ENCODE measurements at places on chromosomes 4 and X.

GRCh38 chr4:175306436-175306835 is 388.3 kb downstream of the ADAM29 start:
- DNase-seq: no peak

GRCh38 chr4:25580633-25581467 is 74.8 kb upstream of the SLC34A2 start:
- DNase-seq: no peak

DNA sequence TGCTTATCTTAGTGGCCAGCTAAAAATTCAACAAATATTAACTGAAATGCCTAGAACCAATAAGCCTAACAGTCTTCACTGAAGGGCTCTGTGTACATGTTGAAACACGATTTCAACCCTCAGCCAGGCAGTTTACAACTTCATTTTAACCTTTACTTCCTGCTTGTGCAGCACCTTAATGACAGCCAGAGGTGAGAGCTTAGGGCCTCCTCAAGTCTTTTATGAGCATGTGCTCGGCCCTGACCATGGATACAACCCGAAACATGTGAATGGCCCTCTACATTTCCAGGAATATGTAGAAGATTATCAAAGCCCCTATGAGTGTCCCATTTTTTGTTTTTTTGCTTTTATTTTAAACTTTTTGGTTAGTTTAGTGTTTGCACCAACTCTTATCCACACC is 88.3 kb downstream of the MSN start:
- DNase-seq: peak; percentile 34

DNA sequence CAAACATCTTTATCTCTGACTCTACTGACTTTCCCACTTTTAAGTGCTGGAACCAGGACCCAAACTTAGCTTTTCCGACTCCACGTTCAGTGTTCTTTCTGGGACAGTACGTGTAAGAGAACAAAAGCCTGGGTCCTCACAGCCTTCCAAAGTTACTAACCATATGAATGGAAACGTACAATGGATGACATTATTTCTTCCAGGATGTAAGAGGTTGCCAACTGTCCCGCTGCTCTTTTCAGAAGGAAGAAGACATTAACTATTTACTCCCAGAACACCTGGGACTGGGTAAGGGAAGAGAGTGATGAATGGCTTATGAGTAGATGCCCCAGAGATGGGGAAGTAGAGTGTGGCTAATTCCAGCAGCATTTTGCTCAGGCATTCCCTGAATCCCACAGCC is 114.7 kb downstream of the TRAPPC11 start:
- no peak for DNase-seq

DNA sequence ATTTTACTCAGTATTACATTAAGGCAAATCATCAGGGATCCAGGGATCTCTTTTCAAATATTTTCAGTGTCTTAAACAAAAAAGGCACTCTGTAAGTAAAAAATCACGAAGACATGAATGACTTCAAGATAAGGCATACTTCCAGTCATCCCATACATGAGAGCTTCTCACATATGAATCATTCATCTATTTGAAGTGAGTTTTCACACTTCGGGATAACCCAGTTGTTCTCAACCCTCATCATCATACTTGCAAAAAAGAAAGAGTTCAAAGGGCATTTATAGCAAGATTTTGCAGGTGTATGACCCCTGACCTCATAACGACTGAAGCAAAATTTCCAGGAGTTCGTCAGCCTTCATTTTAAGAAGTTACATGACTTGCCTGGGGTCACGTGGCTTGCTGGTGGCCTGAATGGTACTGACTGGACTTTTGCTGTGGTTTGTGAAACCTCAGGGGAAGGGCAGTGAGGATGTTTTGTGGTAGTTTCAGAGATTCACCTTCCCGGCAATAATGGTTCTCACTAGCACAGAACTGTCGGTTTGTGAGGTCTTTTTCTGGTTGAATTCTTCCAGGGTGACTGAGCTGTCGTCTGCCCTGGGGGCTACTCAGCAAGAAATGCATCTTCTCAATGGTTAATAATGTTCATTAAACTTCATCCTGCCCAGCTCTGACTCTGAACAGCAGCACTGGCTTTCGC is 115.8 kb upstream of the SHISA3 start:
- DNase-seq: no peak

GRCh38 chrX:2652106-2652505 is 39.0 kb upstream of the CD99 start:
- no peak for DNase-seq

All from DMS153 (cell line).